ENCODE measurements at places on chromosomes 1 and 21.

- DNase-seq, result no peak
Measured at GRCh38 chr1:248359415-248359814, 2.0 kb upstream of the OR2T4 start.

GRCh38 chr1:207056673-207057072, 3.6 kb downstream of the PFKFB2 start:
- no peak for DNase-seq

- peak; percentile 53 for DNase-seq
Measured at GRCh38 chr1:198423673-198424072, 116.8 kb downstream of the ATP6V1G3 start.

GRCh38 chr21:43899307-43900077, 34.5 kb downstream of the AGPAT3 start:
- no peak for DNase-seq

- DNase-seq, result no peak
Measured at GRCh38 chr1:15492596-15492995, 16.7 kb downstream of the CELA2B start.

GRCh38 chr1:228190182-228190581, 17.7 kb upstream of the OBSCN start:
- DNase-seq, result no peak

Measured in MCF 10A (cell line).